Lower leg skin (tissue), 4 donors: ENCODE measurements at places on chromosomes 12 and 14.

GRCh38 chr14:29310757-29311156 lies 544.2 kb downstream of the FOXG1 start:
- no peak for DNase-seq

DNA sequence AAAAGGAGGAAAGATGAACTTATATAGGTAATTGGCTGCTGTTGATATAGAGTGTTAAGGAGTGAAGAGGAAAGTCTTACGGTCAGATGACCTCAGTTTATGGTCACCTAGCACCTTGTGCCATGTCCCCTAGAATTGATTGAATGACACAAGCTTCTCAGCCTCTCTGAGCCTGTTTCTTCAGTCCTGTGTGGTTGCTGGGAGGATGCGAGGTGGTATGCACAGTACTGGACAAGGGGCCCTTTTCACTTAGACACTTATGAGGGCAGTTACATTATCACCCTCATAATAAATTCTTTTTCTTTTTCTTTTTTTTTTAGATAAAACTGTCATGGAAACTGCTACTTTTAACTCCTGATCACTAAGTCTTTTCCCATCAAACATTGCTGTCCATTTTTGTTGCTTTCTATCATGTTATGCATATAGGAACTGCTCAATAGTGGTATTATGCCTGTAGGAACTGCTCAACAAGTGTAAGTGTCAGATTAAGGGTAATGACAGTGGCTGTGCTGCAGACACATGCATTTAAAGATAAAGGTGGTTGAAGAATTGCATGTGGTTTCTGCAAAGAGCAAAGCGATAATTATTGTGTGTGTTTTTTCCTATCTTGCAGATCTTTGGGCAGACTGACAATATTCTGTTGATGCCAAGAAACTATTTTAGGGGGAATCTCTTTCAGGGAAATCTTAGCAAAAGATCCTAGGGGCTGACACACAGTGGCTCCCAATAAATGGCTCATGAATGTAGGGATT lies 11.6 kb downstream of the ANO6 start:
- DNase-seq, result no peak

DNA sequence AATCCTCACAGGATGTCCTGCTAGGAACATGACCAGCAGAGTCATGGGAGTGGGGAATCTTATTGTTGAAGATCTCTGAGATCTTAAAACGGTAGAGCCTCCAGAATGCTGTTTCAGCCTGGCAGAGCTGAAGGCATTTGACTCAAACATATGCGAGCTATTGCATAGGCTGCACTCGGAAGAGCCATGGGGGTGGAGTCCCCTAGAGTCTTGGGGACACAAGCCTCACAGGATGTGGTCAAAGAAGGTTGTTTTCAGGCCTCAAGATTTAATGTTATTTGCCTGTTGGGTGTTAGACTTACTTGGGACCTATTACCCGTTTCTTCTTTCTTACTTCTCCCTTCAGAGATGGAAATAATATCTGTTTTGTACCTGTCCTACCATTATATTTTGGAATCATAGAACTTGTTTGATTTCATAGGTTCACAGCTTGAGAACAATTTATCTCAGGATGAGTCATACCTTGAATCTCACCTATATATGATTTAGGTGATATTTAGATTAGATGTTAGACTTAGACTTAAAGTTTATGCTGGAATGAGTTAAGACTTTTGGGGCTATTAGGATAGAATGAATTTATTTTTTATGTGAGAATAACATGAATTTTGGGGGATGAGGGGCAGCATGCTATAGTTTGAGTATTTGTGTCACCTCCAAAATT lies 172.2 kb upstream of the ATP2B1 start:
- no peak for DNase-seq

- no peak for DNase-seq
These were observed 251.6 kb upstream of the ARHGAP5 start for GRCh38 chr14:31825459-31825858.

- no peak for DNase-seq
These were observed 4.0 kb upstream of the CPNE6 start for GRCh38 chr14:24067133-24068082.

- DNase-seq, result peak; percentile 92
These were observed 501 bp downstream of the RIMKLB start for GRCh38 chr12:8698132-8698851.

GRCh38 chr12:53820514-53821306 lies 68.9 kb upstream of the CISTR start:
- DNase-seq, result no peak

DNA sequence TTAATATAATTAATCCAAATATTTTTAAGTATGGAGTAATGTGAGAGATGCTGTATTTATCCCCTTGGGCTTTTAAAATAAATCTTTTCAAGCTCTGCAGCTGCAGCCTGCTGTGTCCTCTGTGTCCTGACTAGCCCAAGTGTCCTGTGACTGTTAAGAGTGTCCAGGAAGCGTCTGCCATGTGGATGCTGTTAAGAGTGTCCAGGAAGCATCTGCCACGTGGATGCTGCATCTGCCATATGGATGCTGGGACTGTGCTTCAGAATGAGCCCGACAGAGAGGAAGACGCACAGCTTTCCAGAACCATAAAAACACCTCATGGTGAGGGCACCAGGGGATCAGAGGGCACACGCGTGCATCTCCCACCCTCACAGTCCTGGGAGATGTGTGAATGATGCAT lies 307.2 kb downstream of the ADGRD1 start:
- DNase-seq, result no peak

GRCh38 chr14:39762576-39763401 lies 330.6 kb upstream of the FBXO33 start:
- DNase-seq, result no peak

GRCh38 chr12:107057071-107057834 lies 36.1 kb downstream of the CRY1 start:
- DNase-seq, result no peak

DNA sequence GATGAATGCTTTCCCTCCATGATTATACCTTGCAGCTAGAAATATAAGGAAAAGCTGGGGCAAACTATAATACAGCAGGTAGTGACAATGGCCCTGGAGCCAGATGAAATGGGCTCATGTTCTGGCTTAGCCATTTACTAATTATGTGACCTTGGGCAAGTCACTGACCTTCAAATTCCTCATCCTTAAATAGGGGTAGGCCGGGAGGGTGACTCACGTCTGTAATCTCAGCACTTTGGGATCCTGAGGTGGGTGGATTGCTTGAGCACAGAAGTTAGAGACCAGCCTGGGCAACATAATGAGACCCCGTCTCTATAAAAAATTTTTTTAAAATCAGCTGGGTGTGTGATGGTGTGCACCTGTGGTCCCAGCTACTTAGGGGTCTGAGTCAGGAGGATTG lies 155.4 kb downstream of the C12orf75 start:
- DNase-seq, result no peak

DNA sequence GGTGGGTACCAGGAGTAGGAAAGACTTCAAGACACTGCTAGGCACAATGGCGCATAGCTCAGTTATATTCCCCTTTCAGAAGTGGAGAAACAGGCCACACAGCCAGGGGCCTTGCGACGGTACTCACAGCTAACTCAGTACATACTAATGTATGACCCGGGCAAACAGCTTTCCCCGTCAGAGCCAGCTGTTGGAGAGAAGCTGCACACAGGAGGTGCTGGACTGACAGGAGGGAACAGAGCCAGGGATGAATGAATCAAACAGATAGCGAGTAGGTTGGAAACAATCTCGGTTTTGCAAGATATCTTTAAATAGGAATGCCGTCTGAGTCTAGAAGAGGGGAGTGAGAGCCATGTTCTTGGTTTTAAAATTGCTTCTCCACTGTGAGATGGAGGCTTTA lies 45.5 kb downstream of the PRIMA1 start:
- DNase-seq, result no peak

- no peak for DNase-seq
These were observed 1402.0 kb upstream of the SEL1L start for GRCh38 chr14:82935691-82936090.

DNA sequence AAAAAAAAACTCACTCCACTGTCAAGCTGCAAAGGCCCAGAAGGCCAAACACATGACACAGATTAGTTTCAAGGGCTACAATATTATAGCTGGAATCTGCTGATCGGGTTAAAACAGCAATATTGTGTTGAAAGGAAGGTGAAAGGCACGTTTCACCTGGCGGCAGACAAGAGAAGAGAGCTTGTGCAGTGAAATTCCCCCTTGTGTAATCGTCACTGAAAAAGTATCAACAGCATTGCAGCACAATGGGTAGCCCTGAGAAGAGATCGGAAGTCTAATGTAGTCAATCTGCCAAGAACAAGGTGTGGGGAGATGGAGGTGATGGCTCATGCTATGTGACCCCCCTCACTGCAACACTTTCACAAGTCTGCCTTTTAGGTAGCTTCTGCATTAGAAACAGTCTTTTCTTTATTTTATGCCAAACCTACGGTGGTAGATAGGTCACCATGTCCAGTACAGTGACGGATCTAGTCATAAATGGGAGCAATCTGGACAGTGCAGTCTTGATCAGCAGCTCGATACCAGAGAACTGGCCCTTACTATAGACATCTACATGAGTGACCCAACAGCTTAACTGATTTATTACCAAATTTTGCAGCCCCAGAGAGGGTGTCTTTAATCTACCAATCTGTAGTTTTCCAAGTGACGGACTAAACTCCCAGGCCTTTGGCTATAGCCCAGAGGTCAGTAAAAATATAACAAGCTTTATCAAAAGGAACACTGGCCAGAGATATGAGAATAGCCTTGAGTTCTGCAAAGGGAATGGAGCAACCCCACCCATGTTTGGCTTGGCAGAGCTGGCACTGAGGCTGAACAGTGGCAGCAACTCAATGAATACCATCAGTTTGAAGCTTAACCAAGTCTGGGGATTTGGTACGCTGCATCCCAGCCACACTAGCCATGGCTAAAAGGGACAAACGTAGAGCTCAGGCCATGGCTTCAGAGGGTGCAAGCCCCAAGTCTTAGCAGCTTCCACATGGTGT lies 35.4 kb downstream of the SPTSSA start:
- no peak for DNase-seq

DNA sequence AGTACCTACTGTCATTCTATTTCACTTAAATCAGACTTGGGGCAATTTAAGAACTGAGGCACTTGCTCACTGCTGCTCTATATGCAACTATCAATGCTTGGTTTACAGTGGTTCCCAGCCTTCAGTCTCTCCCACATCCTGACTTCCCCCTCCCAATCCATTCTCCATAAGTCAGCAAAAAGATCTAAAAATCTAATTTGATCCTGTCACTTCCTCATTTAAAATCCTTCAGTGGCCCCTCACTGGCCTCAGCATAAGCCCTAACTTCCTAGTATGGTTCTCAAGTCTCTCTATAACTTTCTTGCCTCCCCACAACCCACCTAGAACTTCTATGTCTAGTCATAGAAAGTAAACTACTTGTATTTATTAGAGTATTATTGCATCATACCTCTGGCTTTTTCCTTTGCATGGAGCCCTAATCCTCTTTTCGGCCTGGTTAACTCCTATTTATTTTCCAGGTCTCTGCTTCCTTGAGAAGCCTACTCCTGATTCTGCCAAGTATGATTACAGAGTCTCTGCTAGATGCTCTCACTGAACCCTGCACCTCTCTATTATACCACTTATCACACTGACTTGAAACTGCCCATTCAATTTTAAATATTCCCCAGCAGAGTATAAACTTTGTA lies 130.6 kb downstream of the RALGAPA1 start:
- DNase-seq, result no peak

- no peak for DNase-seq
These were observed 187.1 kb downstream of the KITLG start for GRCh38 chr12:88393017-88393767.

DNA sequence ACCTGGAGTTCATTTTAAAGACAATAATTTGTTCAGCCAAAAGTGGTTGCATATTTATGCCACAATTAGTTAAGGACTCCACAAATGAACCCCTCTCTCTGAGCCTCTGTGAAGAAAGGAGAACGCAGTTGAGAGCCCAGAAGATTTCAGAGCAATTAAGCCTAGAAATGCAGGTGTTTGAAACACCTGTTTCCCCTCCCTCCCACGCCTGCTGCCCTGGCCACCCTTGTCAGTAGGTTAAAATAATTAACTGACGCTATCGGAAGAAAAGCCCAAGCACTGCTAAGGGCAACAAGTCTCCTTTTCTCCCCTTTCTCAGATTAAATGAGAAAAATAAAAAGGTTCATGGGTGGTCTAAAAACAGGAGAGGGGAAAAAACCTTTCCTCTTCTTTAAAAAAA lies 99.2 kb downstream of the PPM1A start:
- DNase-seq, result no peak

DNA sequence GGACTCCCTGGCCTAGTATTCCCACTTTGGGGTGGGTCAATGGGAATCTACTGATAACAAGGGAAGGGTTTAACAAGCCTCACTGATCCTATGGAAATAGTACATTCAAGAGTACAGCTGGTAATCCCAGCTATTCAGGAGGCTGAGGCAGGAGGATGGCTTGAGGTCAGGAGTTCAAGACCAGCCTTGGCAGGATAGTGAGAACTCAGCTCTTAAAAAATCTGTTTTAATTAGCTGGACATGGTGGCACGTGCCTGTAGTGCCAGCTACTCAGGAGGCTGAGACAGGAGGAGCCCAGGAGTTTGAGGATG lies 4.5 kb downstream of the POMT2 start:
- no peak for DNase-seq

DNA sequence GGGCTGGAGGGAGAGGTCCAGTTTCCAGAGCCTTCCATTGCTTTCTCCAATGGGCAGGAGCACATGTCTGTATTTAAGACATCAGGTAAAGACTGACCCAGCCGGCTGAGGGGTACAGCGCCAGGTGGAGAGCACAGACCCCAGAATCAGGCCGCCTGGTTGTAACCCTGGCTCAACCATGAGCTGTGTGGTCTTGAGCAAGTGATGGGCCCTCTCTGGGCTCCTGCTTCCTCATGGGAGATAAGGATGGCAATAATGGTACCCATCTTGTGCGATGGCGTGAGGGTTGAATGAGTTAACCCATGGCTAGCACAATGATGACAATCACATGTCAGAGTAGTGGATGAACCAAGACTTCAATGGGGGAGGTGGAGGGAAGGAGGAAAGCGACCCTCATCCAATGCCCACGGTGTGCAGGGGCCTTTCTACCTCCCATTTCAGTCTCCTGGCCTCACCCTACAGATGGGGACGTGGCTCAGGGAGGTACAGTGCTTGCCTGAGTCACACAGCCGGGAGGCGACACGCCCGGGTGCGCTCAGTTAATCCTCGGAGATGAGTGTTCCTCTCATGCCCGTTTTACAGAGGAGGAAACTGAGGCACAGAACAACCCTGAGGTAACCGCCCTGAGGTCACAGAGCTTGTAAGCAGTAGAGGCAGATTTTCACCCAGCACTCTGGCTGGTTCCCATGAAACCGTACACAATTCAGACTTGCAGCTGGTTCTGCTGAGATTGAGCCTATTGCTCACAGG lies 163.9 kb downstream of the RBM19 start:
- DNase-seq, result no peak
